HFFc6 (cell line): ENCODE measurements at places on chromosomes 6 and 20. TPM values are rescaled to one million over a fixed set of nuclear protein-coding genes. Genes with fewer than 3 reads are reported as not detected.

The SEMG1 gene
- total RNA-seq, result not detected in 3 replicates

DNA sequence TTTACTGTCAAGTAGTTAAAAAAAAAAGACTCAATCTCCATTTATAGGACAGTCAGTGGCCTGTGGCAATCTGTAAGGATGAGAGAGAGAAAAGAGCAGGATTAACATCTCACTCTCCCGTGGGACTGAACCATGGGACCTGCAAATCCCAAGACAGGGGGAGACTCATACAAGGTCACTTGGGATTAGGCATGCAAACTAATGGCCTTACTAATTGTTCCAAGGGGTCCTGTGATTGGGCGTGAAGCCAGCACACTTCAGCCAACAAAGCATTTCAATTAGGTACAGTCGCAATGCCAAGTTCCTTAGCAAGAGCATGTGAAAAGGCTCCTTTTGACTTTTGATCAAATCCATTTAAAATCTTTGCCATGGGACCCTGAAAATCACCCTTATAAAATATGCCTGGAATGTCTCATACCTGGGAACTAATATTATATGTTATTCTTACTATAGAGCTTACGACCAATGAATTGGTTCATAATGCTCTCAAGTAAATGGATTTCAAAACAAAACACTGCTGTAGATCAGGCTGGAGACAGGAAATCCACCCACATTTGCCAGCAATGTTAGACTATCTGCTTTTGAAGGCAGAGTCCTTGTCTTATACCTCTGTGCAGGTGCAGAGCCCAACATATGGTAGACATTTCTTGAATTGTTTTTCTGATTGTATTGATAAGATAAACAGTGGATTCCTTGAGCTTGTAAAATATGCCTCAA lies 412.5 kb downstream of the GJA1 start:
- no peak for DNase-seq

The CLIC5 gene
- total RNA-seq, result not detected in 3 replicates

- DNase-seq, result no peak
These were observed 62.3 kb downstream of the PSMG4 start for GRCh38 chr6:3321042-3321441.

The PRDM13 gene
- total RNA-seq, result not detected in 3 replicates

DNA sequence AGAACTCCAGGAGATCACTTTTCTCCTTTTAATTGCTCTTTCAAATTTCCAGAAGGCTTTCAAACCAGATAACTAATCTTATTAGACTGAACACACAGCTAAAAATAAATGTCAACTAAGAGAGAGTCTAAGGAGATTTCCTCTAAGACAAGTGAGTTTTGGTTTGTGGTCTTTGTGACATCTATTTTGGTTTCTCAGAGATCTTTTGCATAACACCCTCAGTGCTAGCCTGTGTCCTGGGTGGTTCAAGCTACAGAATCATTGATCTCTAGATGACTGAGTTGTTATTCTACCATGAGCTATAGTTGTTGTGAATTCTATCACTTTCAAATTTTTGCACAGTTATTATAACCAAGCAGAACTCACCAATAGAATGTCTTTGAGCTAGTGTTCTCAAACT lies 49.1 kb upstream of the PLCB4 start:
- no peak for DNase-seq

GRCh38 chr6:422433-423054 lies 31.0 kb downstream of the IRF4 start:
- peak; percentile 76 for DNase-seq
